ENCODE measurements at places on chromosomes 5 and 9.

GRCh38 chr9:89958086-89958485 is 353.3 kb downstream of the GADD45G start:
- no peak for DNase-seq

DNA sequence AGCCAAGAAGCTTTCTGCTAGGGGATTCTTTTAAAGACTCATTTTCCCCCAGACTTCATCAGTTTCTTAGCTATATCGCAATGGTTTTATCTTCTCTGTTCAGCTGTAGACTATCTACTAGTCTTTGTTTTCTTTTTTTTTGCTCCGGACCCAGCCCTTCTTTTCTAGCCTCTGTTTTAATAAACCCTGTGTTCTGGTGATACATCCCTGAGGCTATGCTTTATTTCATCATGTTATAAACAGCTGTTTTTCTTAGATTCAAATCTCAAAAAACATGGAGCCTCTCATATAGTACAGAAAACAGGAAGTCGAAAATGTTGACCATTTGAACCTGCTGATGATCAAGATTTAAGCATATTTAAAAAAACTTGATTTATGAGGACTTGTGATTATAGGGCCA is 37.8 kb downstream of the SCGB3A1 start:
- no peak for DNase-seq

- no peak for DNase-seq
Observed at GRCh38 chr9:123712399-123712798, 217.5 kb downstream of the DENND1A start.

DNA sequence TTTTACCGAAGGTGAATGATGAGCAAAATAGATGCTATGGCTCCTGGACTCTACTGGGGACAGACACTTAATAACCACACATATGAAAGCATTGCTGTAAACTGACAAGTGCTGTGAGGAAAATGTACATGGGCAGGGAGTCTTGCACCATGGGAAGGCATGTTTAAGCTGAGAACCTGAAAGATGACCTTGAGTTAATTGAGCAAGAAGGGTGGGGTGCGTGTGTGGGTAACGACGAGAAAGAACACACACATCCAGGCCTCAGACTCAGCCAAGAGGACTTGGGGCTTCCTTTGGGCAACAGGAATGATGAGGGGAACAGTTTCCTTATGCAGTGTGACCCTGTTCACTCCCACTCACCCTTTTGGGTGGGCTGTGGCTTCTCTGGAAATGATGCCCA is 73.1 kb downstream of the HSPA4 start:
- no peak for DNase-seq

- DNase-seq: no peak
Observed at GRCh38 chr5:134107779-134108178, 6.7 kb upstream of the TCF7 start.

DNA sequence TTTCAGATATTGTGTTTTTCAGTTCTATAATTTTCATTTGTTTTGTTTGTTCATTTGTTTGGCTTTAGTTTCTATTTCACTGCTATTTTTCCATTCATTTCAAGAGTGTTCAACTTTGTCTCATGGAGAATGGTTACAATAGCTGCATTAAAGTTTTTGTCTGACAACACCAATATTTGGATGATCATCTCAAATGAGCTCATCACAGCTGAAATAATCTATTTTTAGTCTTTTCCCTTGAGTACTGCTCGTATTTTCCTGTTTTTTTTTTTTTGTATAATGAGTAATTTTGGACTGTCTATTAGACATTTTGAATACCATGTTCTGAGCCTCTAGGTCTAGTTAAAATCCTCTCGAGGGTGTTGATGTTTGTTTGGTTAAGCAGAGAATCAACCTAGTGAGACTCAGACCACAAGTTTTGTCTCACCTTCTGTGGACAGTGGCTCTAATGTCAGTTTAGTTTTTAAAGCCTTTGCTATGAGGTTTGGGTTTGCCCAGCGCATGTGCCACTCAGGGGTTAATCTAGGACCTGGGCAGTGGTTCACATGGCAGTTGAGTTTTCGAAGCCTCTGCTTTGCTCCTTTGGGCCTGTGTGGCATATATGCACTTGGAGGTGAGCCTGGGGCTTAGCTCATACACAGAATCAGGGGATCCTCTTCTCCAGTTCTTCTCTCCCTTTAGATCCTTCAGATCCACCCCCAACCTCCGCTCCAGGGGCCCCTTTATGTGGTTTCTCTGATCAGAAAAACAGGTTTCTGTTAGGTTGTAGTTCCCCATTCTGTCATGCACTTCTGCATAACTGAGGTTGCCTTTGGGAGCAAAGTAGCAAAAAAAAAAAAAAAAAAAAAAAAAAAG is 79.8 kb downstream of the ARSB start:
- no peak for DNase-seq

DNA sequence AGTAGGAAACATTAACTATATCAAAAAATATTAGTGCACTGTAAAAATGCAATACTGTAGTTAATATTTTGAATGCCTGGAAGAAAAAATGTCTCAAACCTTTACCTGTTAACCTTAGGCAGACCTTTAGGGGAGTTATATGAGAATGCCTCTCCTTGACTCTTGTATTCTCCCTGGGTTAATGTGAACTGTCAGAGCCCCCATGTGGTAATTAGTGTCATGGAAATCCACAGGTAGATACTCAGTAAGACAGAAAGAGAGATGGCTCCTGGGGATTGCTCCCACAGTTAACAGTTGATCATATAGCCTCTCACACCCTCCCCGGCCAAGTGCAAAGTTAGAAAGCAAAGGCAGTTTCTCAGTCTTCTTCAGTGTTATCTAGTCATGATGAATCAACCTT is 742.8 kb downstream of the NR2F1-AS1 start:
- no peak for DNase-seq

DNA sequence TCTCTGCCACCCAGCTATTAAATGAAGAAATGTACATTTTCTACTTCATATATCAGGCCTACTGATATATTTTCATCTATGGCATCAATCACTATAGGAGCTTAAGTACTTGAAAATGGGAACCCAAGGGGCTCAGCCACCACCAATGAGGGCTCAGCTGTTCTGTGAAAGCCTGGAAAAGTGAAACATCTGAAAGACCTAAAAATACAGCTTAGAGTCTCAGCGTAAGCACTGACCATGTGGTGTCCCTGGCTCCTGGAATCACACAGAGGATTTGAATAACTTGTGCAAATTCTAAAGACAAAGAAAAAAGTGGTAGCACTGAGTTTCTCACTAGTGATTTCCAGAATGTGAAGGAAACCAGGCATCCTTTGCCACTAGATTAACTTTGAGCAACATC is 64.5 kb downstream of the PTPRD start:
- DNase-seq: no peak

DNA sequence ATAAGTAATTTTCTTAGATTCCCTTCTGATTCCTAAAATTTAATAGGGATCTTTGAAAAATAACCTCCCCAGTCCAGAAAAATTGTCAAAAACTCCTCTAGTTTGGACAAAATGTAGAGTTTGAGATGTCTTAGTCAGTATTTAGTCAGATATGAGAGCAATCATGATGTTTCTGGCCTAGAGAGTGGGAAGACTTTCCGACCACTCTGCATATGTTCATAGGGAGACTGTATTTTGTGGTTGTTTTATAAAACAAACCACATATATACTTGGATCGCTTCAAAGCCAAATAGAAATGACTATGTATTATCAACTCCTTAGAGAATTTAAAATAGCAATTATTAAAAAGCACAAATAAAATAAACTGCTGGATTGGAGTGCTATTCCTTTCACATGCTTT is 15.8 kb downstream of the ZFAND5 start:
- no peak for DNase-seq

- DNase-seq: no peak
Observed at GRCh38 chr5:158324236-158324635, 465.3 kb upstream of the CLINT1 start.

GRCh38 chr9:8366161-8366926 is 566.8 kb upstream of the DMAC1 start:
- no peak for DNase-seq

GRCh38 chr9:3541206-3541605 is 15.4 kb upstream of the RFX3 start:
- no peak for DNase-seq

GRCh38 chr9:22097707-22098106 is 88.6 kb upstream of the CDKN2B start:
- DNase-seq: no peak

GRCh38 chr5:14186059-14186830 is 43.1 kb downstream of the TRIO start:
- DNase-seq: no peak

DNA sequence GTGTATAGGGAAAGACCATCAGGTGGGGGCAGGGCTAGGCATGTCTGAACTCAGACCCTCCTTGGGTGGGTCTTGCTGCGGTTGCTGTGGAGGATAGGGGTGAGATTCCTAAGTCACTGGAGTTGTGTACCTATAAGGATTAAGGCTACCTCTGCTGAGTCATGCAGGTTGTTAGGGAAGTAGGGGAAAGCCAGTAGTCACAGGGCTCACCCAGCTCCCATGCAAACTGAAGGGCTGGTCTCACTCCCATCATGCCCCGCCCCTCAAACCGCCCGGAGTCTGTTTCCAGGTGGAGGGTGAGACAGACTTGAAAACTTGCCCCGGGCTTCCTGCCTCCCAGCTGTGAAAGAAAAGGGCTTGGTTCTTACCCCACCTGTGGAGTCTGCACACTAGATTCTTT is 161.8 kb downstream of the CAVIN4 start:
- DNase-seq: no peak

DNA sequence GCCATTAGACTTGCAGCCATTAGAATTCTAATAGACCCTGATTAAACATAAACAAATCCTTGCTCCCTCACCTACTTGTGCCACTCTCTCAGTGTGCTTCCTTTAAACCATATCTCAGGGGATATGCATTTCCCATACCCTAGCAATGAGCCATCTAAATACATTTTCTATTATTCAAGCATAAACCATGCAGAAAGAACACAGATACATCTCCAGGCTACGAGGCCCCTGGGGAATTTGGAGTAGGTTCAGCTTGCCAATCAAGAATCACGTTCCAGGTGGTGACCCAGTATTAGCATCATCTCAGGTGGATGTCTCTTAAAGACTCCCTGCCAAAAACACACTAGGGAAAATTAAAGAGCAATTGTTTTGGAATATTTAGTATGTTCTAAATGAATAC is 93.0 kb upstream of the CCL21 start:
- no peak for DNase-seq

DNA sequence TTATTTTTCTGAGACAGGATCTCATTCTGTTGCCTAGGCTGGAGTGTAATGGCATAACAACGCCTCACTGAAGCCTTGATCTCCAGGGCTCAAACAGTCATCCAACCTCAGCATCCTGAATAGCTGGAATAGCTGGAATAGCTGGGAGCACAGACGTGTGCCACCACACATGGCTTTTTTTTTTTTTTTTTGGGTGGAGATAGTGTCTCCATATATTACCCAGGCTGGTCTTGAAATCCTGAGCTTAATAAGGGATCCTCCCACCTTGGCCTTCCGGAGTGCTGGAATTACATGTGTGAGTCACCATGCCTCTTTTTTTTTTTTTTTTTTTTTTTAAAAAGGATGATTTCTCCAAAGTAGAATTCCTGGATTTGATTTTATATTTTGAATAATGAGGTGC is 60.7 kb downstream of the NSD1 start:
- no peak for DNase-seq
